ENCODE measurements at places on chromosomes 1 and 21. TPM values are rescaled to one million over a fixed set of nuclear protein-coding genes. Genes with fewer than 3 reads are reported as not detected.

The CLDN8 gene
- total RNA-seq, result not detected

The NPPA gene
- total RNA-seq, result 58,150 TPM

The LGR6 gene
- 6.0 TPM for total RNA-seq

The VWA1 gene
- total RNA-seq, result 66.4 TPM

The CYP4A11 gene
- total RNA-seq, result not detected

Data from left cardiac atrium (tissue), 4 donors.